ENCODE measurements at places on chromosomes 7 and 10.

GRCh38 chr7:47207956-47208355 lies 374.0 kb downstream of the TNS3 start:
- no peak for DNase-seq

- DNase-seq, result peak; percentile 16
Measured at GRCh38 chr7:117157241-117158209, 165.3 kb downstream of the WNT2 start.

DNA sequence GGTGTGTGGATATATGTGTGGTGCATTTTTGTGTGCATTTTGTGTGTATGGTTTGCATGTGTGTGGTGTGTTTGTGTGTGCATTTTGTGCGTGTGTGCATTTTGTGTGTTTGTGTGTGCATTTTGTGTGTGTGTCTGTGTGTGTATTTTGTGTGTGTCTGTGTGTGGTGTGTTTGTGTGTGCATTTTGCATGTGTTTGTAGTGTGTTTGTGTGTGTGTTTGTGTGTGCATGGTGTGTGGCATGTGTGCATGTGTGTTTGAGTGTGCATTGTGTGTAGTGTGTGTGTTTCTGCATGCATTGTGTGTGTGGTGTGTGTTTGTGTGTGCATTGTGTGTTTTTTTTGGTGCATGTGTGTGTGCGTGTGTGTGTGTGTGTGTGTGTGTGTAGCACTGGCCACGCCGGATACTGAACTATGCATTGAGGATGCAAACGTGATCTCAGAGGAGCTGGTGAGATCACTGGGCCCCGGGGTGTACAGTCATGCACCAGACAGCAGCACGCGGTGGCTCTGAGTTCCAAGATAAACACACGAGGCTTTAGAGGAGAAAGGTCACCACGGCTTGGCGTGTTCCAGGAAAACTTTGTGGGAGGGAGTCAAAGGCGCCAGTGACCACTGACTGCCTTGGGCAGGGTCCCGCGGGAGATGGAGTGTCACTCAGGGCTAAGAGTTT lies 106.6 kb upstream of the SHH start:
- no peak for DNase-seq

DNA sequence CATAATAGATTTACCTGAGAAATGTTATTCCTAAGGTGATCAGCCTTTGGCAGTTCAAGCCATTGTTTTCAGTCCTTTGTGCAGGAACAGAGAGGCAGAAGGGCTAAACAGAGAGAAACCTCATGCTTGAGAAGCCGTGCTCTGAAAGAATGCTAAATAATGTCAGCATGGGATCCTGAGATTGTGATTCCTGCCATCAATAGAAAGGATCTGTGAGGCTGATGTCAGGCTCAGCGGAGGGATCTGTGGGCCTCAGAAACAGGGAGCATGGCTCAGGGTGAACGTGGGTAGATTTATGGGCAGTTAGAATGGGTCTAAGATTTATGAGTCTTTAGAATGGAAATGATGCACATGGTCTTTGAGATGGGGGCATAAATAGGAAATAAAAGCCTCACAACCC lies 439.2 kb upstream of the IGFBP3 start:
- DNase-seq, result no peak

DNA sequence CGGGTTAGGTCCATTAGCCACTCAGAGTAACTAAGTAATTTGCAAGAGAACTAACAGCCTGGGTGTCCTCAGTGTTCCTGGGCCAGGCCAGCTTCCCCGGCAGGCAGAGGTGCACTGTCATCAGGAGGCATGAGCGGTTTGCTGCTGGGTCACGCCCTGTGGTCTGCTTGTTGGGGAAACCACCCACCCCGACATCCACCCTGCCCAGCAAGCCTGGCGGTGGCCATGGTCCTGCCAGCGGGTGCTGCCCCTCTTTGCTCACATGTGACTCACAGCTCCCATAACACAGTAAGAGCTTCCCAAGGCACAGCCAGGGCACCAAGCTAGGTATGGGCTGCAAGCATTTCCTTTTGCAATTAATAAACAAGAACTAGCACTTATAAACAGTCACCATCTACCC lies 75.9 kb downstream of the RGS10 start:
- DNase-seq, result no peak

DNA sequence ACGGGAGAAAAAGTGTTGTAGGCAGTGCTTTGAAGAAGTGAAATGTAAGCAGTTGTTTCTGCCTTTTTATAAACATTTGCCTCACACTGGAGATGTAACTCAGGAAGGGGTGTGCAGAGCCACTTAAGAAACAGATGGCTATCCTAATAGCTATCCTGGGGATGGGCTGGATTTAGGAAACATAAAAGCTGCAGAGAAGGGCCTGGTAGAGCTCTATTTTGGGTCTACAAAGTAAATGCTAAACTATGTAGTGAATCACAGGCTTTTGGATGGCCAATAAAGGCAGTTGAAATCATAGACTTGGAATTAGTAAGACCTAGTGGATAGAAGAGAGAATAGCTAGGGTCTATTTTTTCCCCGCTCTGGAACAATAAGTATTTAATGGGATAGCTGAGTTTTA lies 79.9 kb upstream of the AGR3 start:
- DNase-seq, result no peak

DNA sequence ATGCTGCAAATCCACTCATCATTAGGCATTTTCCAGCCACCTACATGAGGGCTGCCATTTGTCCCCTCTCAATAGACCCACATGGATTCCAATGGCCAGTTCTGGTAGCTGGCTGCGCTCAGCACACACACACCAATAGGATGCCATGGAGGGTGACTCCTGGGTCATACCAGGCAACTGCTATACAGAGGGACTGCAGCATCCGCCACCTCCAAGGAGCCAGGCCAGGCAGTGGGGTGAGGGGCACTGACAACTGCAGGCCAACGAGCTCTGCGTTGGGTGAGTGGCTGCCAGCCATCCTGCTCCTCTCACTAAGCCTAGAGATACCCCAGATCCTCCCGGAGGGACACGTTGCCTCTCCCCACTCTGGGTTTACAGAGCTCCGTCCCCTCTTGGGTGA lies 118.8 kb upstream of the NANOS1 start:
- DNase-seq, result no peak

- DNase-seq, result no peak
Measured at GRCh38 chr10:18868919-18869318, 179.7 kb upstream of the MALRD1 start.

GRCh38 chr10:4006051-4006450 lies 221.0 kb upstream of the KLF6 start:
- no peak for DNase-seq

DNA sequence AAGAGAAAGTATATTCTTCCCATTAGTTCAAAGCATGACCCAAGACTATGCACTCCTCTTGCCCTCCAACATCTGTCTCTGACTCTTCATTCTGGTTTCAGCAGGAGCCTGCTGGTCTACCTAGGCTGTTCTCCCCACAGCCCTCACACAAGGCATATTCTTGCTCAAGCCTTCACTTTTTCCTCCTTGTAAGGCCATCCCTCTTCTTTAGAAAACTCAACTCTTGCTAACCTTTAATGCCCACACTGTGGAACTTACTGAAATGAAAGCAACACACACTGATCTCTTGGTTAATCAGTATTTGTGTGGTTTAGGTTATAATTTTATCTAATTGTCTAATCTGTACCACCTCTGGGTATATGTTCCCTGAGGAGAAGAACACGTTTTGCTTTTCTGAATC lies 75.8 kb downstream of the PRKCQ start:
- DNase-seq, result no peak

- DNase-seq, result no peak
Measured at GRCh38 chr10:80520661-80521470, 16.8 kb upstream of the SH2D4B start.

- DNase-seq, result peak; percentile 31
Measured at GRCh38 chr10:87656431-87657072, 3.1 kb upstream of the PAPSS2 start.

DNA sequence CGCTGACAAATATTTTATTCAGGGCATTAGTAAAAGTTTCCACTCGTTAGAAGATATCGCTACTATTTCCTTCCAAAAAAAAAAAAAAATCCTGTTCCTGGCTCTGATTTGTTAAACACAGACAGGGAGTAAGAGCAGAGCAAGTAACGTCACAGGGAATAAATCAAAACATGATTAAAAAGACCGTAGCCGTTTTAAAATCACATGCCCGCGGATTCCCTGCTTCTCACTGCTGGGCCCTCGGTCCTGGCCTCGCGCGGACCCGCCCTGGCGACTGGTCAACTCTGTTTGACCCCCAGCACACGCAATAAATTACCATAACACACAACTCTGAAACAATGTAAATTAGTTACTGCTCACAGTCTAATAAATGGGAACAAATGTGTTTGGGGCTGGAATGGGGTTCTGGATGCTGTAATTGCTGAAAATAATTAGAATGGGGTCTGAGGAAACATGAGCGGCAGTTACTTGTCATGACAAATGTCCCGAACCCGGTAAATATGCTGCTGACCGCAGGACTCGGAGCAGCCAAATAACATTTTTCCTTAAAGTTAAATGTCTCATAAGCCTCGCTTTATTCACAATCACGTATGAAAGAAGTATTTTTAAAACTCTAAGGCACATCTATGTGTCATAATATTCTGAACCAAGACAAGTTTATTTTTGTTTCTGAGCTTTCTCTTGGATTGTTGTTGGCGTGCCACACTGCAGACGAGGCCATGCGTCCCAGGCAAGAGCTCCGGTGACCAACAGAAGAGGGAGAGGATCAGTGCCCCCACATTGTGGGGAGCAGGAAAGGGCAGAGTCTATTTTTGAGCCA lies 17.9 kb downstream of the EBF3 start:
- no peak for DNase-seq

DNA sequence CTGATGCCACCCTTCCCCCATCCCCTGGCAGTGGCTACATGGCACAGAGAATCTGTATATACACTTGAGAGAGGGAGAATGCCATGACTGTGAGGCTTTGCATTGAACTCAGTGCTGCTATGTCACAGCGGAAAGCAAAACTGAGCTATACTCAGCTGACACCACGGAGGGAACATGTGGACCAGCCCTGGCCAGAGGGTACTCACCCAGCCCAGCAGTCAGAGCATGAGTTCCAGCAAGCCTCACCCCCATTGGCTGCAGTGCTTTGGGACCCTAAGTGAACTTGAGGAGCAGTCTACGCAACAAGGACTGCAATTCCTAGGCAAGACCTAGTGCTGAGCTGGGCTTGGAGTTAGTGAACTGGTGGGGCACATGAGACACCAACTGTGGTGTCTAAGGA lies 10.3 kb upstream of the AOC1 start:
- no peak for DNase-seq

DNA sequence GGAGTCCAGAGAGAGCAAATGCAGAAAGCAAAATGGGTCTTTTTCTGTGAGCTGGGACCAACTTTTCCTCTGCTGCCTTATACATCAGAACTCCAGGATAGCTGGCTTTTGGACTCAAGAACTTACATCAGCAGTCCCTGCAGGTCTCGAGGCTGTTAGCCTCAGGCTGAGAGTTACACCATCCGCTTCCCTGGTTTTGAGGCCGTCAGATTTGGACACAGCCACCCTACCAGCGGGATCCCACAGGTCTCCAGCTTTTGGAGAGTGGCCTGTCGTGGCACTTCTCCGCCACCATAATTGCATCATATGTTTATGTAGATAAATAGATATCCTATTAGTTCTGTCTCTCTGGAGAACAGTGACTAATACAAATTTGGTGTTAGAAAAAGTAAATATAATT lies 64.2 kb downstream of the TRIL start:
- DNase-seq, result no peak

DNA sequence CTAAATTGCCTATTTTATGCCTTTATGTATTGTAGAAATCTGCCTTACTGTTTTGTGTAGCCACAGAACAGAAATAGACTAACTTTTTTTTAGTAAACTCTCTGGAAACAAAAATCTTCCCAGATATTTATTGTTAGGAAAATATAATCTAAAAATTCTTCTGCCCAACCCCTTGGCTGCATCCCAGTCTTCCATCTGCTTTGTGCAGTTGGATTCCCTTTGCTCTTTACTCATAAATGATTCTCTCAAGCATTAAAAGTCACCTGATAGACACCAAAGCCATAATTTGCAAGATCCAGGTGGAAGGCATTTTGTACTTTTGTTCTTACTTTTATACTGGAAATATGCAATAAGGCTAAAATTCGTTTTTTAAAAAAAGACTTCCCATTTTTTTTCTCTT lies 6.1 kb upstream of the CAV2 start:
- no peak for DNase-seq

GRCh38 chr7:112997831-112998230 lies 88.8 kb downstream of the GPR85 start:
- DNase-seq, result no peak

- DNase-seq, result no peak
Measured at GRCh38 chr7:28509251-28510025, 97.1 kb downstream of the CREB5 start.

- DNase-seq, result peak; percentile 51
Measured at GRCh38 chr7:45890902-45891461, 2.7 kb downstream of the IGFBP1 start.

GRCh38 chr7:5572439-5572838 lies 148.8 kb upstream of the TNRC18 start:
- DNase-seq, result no peak

DNA sequence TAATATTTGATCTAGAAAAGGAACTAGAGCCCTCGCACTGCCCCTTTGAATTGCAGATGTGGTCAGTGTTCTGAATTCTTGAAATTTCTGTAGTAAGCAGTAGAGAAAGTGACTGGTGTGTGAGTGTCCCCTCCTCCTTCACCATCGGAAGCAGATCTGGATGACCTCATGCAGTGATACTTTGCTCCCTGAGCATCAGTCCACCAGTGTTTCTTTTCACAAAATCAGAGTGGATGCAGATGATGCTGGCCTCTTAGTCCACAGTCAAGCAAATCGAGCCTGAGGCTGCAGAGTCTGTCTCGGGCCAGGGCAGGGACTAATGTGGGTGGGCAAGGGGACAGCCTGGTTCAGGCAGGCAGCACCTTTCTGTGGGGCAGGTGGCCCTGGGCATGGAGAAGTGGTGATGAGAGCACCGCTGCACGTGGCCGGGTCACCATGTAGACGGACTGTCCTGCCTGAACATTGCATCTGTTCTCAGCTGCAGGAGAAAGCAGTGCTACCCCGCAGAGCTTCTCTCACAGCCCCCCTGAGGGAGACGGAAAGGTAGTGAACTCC lies 5.4 kb downstream of the INSIG1 start:
- no peak for DNase-seq

GRCh38 chr7:3245721-3246120 lies 55.3 kb upstream of the SDK1 start:
- DNase-seq, result no peak

DNA sequence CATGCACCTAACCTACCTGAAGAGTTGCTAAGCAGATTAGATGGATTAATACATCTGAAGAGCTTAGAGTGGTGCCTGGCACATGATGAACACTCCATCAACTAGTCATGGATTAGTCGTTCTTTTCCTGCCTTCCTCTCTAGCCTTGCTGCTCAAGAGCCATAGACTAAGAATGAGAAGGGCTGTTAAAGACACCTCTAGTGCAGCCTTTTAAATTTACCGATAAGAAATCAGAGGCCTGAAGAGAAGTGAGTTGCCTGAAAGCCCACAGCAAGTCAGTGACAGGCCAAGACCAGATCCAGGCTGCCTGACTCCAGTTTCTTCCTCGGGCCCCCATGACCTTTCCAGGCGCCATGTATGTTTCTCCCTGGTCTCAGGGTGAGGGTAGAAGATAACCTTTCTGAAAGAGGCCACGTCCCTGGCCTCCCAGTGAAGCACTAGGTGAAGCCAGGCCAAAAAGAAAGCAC lies 6.5 kb downstream of the TSPAN15 start:
- DNase-seq, result no peak

All from NCI-H1105 treated with DMSO at 0.1 percent for 48 hours (cell line).